ENCODE measurements at places on chromosomes 6 and 20.

DNA sequence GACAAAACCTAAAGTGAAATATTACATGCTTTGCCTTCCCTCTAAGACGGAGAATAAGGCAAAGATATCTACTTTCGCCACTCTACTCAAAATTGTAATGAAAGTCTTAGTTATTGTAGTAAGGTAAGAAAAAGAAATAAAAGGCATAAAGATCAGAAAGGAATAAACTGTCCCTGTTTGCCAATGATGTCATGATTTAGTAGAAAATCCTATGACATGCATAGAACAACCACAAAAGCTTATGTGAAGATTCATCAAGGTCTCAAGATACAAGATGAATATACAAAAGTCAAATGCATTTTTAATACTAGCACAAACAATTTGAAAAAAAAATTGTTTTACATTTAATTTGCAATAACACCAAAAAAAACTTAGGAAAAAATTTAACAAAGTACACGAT is 64.0 kb upstream of the FOXQ1 start:
- no peak for DNase-seq

GRCh38 chr6:20400456-20401204 is 1.0 kb upstream of the E2F3 start:
- peak; percentile 36 for DNase-seq

DNA sequence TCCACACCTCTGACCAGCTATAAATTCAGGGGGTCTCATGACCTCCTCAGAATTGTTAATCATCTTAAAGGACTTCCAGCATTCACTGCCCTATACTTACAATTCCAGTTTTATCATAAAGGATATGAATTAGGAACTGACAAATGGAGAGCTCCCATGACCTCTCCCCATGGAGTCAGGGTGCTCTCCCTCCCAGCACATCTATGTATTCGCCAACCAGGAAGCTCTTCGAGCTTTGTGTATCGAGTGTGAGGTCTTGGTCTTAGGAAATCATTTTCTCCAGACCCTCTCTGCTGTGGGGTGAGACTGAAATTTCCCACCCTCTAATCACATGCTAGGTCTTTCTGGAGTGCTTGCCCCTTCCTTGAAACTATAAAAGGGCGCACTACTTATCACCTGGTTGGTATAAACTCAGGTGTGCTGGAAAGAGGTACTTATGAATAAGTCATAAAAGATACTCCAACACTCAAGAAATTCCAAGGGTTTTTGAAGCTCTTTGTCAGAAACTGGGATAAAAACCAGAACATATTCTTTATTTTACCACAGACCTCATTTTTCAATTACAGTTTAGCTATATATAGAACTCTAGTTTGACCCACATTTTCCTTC is 238.4 kb upstream of the OPRM1 start:
- DNase-seq = no peak

DNA sequence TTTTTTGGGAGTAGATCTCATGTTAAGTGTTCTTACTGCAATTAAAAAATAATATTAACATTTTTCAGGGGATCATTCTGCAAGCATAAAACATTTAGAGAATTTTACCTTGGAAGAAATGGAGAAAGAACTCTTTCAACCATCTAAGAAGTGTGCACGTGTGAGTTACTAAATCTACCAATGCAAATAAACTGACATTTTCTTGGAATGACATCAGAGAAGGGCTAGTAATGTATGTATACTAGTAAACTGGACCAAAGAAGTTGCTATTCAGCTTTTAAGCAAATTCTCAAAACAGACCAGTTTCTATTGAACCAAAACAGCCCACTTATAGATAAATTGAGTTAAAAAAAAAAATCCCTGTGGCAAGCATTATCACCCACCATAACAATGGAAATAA is 191.2 kb downstream of the BTBD3 start:
- no peak for DNase-seq

DNA sequence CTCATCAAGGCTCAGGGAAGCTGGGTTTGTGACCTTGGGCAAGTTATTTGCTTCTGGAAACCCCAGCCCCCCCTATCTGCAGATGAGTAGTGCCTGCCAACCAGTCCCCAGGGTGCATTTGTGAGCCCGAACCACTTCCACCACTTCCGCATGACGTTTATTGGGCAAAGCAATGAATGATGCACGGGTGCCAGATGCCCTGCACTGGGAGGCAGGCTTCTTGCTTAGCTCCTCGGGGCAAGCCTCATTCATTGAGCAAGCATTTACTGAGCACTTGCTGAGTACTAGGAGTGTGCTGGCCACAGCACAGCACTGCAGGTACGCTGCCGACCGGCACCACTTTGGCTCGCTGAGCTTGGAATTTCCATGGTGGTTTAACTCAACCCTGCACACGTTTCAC is 60.2 kb downstream of the GNAS-AS1 start:
- no peak for DNase-seq

- peak; percentile 45 for DNase-seq
Observed at GRCh38 chr6:135114355-135115145, 59.9 kb upstream of the HBS1L start.

DNA sequence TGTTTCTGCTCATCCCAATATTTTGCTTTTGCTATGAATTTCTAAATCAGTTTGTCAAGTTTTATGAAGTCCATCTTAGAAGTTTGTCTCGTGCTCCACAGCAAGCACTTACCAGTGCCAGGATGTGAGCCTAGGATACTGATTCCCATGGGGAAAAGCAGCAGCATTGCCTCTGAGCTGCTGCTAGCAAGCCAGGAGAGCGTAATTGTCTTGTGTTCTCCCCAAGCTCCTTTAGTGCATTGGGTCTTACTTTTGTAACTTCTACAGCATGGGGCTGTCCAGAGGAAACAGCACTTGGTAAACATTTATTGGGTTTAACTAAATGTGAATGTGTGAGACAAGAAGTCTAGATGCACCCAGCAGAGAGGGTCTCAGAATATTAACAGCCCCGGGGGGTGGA is 76.1 kb downstream of the RNF182 start:
- no peak for DNase-seq
